Immature natural killer cell (primary cell): ENCODE measurements at places on chromosomes 12 and 14. TPM values are rescaled to one million over a fixed set of nuclear protein-coding genes. Genes with fewer than 3 reads are reported as not detected.

CACNA1C gene
- polyA plus RNA-seq: 0.05 TPM

HOXC9 gene
- polyA plus RNA-seq: not detected

DNA sequence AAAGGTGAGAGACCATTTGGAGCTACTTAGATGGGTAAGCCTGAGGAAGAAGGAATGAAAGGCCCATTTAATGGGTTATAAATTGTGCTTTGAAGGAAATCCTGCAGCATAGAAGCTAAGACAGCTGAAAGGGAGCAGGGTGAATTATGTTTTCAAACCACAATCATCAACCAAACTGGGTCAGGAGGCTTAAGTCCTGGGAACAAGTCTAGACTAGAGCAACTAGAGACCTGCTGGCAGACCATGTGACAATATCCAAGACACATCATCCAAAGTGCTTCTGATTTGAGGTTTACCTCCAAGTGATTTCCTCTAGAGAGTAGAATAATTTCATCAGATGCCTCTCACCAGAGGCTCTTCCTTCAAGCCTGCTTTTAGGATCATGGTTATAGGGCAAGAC lies 53.7 kb downstream of the MAP3K9 start:
- peaks cover 2% of the 10 kb centered on the region for H3K27me3 ChIP-seq
- H3K4me3 ChIP-seq: no peak overlapping the region
- no peaks in the 10 kb centered on the region for H3K4me1 ChIP-seq

GRCh38 chr12:51012570-51013236 lies 13.5 kb downstream of the SLC11A2 start:
- H3K36me3 ChIP-seq: no peaks in the 10 kb centered on the region
- H3K4me3 ChIP-seq: no peak overlapping the region
- no peak for DNase-seq

DNA sequence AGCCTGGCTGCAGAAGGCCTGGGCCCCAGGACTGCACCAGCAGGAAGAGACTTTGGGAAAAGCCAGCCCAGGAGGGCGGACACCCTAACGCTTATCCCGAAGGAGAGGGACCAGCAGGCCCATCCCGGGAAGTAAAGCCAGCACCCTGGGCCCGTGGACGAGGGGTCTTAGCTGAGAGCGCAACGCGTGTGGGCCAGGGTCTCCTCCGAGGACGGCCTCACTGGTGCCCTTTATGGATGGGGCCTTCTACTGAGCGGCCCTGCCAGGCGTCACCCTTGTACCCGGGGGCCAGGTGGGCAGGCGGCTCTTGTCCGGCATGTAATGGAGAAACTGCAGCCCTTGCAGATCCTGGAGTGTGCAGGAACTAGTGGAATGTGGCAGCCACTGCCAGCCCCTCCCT lies 14.1 kb downstream of the TEDC1 start:
- H3K27ac ChIP-seq: no peak overlapping the region
- H3K4me3 ChIP-seq: no peak overlapping the region
- H3K4me1 ChIP-seq: no peaks in the 10 kb centered on the region
- H3K36me3 ChIP-seq: no peaks in the 10 kb centered on the region
- peaks cover 8% of the 10 kb centered on the region for H3K27me3 ChIP-seq
- DNase-seq: no peak

- no peak overlapping the region for H3K4me3 ChIP-seq
- no peak for DNase-seq
- peaks cover 3% of the 10 kb centered on the region for H3K27me3 ChIP-seq
- H3K27ac ChIP-seq: no peak overlapping the region
Measured at GRCh38 chr14:104504172-104504735, 75.3 kb upstream of the C14orf180 start.

DNA sequence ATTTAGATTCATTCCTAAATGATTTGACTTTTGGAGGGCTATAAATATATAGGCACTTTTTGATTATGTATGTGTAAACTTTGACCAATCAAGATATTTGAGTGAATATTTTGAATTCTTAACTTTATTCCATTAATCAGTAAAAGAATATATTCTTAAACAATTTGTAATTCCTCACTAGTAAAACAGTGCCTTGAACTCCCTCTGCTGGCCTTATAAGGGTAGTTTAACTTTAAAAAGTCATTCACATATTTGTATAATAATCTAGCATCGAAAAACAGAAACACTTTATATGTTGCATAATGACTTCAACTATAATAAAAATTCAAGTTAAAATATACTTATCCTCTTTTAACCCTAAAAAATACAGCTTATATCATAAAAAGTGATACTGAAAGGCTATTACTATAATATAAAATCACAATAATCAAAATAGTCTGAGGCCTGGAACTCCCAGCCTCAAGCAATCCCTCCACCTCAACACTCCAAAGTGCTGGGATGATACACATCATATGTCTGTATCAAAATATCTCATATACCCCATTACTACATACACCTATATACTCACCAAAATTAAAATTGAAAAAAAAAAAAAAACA lies 31.2 kb downstream of the CCDC59 start:
- H3K27me3 ChIP-seq: peaks cover 4% of the 10 kb centered on the region
- H3K36me3 ChIP-seq: no peaks in the 10 kb centered on the region
- H3K4me3 ChIP-seq: no peak overlapping the region
- no peaks in the 10 kb centered on the region for H3K4me1 ChIP-seq
- no peak for DNase-seq
- no peak overlapping the region for H3K27ac ChIP-seq

TAS2R9 gene
- polyA plus RNA-seq: not detected

GRCh38 chr12:74401035-74401434 lies 136.6 kb upstream of the ATXN7L3B start:
- H3K27ac ChIP-seq: no peak overlapping the region
- no peak overlapping the region for H3K4me3 ChIP-seq
- H3K4me1 ChIP-seq: no peaks in the 10 kb centered on the region
- H3K27me3 ChIP-seq: peaks cover 2% of the 10 kb centered on the region
- no peak for DNase-seq
- no peaks in the 10 kb centered on the region for H3K36me3 ChIP-seq

DCAF11 gene
- polyA plus RNA-seq: 91.1 TPM

RDH12 gene
- not detected for polyA plus RNA-seq

DNA sequence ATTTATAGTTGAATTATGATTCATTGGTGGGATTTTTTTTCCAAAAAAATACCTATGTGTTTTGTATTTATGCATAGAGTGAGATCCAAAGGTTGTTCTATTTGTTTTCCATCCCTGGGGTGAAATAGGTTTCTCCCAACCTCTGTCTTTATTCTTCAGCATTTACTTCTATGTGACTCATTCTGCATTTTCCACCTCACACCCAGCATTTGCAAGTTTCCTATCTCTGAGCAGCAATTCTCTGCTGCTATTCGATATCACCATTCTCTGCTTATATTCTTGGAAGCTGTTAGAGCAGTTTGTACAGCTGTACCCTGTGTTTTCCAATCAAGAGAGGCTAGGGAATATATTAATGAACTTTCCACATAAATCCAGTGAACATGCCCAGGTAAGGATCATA lies 538.9 kb downstream of the SNAPC1 start:
- H3K27ac ChIP-seq: no peak overlapping the region
- no peak for DNase-seq
- H3K4me3 ChIP-seq: no peak overlapping the region
- H3K36me3 ChIP-seq: peaks cover 4% of the 10 kb centered on the region
- H3K27me3 ChIP-seq: peaks cover 2% of the 10 kb centered on the region

DNA sequence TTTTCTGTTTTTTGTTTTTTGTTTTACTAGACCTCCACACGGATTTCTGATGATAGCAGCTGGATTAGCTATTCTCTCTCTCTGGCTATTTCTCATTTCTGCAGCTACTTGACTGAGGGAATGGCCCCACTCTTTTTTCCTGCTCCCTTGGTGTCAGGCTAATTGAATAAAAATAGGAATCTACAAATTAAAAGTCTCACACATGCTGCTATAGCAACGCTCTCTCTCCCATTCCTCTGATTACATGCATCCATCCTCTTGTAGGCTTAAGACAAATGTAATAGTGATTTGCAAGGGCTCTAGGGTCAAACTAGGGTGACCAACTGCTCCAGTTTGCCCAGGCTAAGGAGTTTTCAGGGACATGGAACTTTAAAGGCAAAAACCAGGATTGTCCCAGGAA lies 221.8 kb downstream of the PHLDA1 start:
- no peak for DNase-seq
- H3K4me3 ChIP-seq: no peak overlapping the region
- H3K36me3 ChIP-seq: no peaks in the 10 kb centered on the region
- H3K27ac ChIP-seq: no peak overlapping the region

DNA sequence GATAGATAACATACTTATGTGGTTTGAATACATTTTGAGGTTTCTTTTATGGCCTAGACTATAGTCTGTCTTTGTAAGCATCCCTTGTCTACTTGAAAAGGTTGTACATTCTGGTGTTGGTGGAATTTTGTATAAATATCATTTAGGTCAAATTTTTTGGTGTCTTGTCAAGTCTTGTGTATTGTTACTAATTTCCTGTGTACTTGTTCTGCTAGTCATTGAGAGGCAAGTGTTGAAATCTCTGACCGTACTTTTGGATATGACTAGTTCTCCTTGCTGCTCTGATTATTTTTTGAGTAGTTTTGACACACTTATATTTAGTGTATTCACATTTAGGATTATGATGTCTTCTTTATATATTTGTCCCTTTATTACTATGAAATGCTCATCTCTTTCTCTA lies 219.6 kb downstream of the CCDC91 start:
- H3K36me3 ChIP-seq: peaks cover 54% of the 10 kb centered on the region
- no peak overlapping the region for H3K27ac ChIP-seq
- DNase-seq: no peak
- no peak overlapping the region for H3K4me3 ChIP-seq

FSCB gene
- polyA plus RNA-seq: not detected

- peaks cover 5% of the 10 kb centered on the region for H3K4me1 ChIP-seq
- H3K27me3 ChIP-seq: no peaks in the 10 kb centered on the region
- no peak for DNase-seq
- no peaks in the 10 kb centered on the region for H3K36me3 ChIP-seq
Measured at GRCh38 chr12:69903548-69903947, 78.5 kb downstream of the MYRFL start.

GRCh38 chr12:4787965-4788364 lies 67.8 kb downstream of the GALNT8 start:
- H3K27me3 ChIP-seq: peaks cover 7% of the 10 kb centered on the region
- H3K4me1 ChIP-seq: no peaks in the 10 kb centered on the region
- no peak overlapping the region for H3K27ac ChIP-seq
- no peaks in the 10 kb centered on the region for H3K36me3 ChIP-seq
- no peak overlapping the region for H3K4me3 ChIP-seq
